Right ventricle myocardium superior (tissue), 1 donor: ENCODE measurements at places on chromosomes 11 and 22. TPM values are rescaled to one million over a fixed set of nuclear protein-coding genes. Genes with fewer than 3 reads are reported as not detected.
A peak's percentile ranks its signal among the peaks of the same experiment; 100 is the strongest.

DNA sequence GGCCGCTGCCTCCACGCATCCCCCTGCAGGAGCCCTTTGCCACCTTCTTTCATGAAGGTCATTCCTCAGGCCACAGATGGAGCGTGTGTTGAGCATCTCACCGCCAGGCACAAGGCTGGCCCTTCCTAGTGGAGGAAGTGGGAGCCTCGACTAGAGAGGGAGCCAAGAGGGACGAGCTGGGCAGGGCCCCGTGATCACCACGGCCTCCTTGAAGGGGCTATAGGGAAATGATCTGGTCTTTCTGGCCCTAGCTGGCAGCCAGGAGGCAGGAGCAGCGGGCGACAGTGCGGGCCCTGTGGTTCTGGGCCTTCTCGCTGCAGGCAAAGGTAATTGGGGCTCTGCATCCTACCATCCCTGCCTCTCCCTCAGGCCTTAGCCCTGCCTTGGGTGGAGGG is 49.1 kb downstream of the PISD start:
- no peak for DNase-seq

SLC29A2 gene
- 16.3 TPM for total RNA-seq

DNA sequence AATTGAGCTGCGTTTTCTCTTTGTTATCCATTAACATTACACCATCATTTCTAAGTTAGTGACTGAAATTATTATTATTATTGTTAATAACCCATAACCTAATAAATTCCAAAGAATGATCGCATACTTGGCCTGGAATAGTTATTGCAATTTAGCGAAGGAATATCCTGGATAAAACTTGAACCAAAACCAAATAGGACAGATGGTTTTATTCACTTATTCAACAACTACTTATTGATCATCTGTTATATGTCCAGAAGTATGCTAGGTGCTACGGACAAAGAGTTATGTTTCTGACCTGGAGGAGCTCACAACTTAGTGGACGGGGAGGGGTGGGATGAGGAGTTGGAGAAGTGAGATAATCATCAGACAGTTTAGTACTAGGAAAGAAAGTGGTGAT is 44.8 kb upstream of the ARHGAP20 start:
- no peak for DNase-seq

DNA sequence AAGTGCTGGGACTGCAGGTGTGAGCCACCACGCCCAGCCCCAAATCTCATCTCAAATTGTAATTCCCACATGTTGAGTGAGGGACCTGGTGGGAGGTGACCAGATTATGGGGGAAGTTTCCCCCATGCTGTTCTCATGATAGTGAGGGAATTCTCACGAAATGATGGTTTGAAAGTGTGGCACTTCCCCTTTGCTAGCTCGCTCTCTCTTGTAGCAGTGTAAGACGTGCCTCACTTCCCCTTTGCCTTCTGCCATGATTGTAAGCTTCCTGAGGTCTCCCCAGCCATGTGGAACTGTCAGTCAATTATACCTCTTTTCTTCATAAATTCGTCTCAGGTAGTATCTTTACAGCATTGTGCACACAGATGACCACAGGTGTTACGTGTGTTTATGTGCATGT is 357.8 kb downstream of the CADM1 start:
- DNase-seq, result no peak

DRD4 gene
- total RNA-seq, result not detected

GRCh38 chr11:61115498-61116224 is 13.4 kb downstream of the CD5 start:
- no peak for DNase-seq

GRCh38 chr11:16292167-16292859 is 64.0 kb downstream of the SOX6 start:
- peak; percentile 22 for DNase-seq

DNA sequence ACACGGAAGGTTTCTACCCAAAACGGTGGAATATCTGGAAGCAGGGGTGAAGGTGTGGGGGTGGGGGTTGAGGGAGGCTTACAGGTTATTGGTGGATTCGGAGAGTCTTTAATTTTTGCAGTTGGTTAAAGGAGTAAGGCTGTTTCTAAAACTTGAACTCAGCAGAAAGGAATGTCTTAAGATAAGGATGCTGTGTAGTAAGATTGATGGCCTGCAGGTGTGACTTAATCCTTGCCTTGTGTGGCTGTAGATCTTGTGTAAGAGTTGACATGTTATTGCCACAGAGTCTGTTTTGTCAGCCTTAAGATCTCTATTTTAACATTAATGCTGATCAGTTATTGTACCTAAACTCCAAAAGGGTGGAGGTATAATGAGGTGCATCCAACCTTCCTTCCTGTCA is 16.4 kb upstream of the OR6M1 start:
- no peak for DNase-seq

DNA sequence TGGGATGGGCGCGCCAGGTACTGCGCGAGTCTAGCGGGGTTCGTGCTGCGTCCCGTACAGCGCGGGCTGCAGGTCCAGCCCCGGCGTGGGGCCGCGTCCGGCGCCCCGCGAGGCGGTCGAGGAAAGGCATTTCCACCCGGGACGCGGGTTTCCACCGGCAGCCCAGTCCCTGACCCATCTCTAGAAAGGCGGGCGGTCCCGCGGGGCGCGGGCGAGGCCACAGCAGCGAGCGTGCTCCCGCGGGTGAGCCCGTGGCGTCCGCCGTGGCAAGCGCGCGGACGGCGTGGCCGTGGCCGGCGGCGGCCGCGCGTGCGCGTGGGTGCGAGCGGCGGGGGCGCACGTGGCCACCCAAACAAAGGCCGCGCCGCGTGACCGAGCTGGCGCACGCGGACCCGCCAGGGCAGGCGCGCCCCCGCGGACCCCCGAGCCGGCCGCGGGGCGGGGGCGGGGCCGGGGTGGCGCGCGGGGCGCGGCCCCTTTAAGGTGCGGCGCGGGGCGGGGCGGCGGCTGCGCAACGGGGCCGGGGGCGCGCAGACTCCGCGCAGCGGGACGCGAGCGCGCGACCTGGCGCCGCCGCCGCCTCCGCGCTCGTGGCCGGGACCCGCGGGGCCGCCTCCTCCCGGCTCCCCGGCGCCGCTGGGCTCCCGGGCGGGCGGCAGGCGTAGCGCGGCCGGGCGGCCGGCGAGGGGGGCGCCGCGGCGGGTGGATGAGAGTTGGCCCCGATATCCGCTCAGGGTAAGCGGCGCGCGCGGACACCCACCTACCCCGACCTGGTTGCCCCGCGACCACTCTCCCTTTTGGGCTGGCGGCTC is 39.3 kb upstream of the CELSR1 start:
- DNase-seq, result peak; percentile 79

DNA sequence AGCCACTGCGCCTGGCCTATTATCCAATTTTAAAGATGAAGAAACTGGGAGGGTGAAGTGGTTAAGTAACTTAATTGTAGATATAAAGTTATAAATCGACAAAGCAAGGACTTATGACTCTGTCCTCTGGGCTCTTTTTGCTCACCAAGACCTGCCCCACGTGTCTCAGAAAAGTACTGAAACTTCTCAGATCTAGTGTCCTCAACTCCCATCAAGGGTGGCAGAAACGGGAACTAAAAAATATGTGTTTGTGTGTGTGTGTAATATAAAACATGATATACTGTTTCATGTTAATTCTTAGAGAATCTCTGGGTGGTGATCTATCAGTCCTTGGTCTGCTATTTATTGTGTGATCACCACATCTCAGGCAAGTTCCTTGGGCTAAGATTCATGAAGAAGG is 104.9 kb downstream of the GAB2 start:
- no peak for DNase-seq

TMEM25 gene
- 10.6 TPM for total RNA-seq

- no peak for DNase-seq
Measured at GRCh38 chr11:105149477-105149876, 9.9 kb upstream of the CARD18 start.

LRFN4 gene
- 20.5 TPM for total RNA-seq

- peak; percentile 28 for DNase-seq
Measured at GRCh38 chr22:24400726-24401596, 26.4 kb upstream of the ADORA2A start.
